ENCODE measurements at places on chromosomes 5 and 9.

DNA sequence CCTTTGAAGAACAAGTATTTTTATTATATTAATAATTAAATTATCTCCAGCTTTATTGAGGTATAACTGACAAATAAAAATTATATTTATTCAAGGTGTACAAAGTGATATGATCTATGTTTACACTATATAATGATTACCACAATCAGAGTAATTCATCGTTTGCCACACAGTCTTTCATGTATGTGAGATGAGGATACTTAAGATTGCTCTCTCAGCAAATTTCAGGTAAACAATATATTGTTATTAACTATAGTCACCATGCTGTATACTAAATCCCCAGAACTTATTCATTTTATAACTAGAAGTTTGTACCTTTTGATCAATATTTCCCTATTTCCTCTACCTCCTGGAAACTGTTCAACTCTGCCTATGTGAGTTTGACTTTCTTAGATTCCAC, 16.7 kb upstream of the CCNO start:
- no peak for DNase-seq

DNA sequence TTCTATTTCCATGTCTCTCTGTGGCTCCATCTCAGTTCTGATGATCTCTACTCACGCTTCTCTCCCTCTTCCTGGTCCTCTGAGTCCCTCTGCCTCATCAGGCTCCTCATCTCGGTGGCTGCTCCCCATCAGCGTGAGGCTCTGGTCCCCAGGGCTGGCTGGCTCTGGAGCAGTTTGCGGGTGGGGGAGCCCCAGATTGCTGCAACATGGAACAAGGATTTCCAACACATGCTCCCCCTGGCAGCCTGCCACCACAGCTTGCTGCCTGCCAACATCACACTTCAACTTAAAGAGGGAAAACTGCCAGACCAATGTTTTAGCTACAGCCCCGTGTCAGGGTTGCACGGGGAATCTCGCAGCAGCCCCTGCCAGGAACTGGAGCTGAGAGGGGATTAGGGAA, 77.2 kb upstream of the NEK6 start:
- no peak for DNase-seq

- no peak for DNase-seq
Observed at GRCh38 chr9:3014178-3014577, 170.3 kb upstream of the PUM3 start.

DNA sequence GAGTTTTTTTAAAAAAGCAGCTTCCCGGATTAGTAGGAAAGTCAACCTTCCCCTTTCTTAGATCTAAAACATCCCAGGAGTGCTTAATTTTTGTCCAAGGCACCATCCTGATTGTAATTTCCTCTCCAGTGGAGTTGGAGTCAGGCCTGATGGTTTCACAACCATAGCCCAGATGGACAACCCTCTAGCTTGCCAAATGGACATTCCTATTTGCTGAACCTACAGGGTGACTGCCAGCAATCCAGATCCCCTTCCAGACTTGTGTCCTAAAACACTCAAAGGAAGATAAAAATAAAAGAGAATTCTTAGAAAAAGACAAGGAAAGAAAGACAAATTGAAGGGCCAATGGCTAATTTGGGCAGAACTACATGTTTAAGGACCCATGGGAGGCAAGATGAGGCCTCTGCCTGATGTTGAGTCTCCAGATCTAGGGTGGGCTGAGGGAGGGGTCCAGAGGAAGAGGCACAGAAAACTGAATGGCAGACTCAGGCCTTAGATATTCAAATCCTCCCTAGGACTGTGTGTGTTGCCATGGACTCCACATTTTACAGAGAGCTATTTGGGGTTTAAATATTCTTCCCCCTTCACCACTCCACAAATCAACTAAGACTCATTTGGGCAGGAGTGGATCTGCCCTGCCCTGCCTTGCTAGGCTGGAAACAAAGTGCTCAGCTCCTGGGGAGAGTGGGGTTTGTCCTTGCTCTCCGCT, 38.5 kb upstream of the SLC44A1 start:
- no peak for DNase-seq

- DNase-seq, result peak; percentile 66
Observed at GRCh38 chr5:127988146-127988760, 95.3 kb upstream of the SLC12A2 start.

- no peak for DNase-seq
Observed at GRCh38 chr5:33370466-33370859, 70.3 kb upstream of the TARS1 start.

DNA sequence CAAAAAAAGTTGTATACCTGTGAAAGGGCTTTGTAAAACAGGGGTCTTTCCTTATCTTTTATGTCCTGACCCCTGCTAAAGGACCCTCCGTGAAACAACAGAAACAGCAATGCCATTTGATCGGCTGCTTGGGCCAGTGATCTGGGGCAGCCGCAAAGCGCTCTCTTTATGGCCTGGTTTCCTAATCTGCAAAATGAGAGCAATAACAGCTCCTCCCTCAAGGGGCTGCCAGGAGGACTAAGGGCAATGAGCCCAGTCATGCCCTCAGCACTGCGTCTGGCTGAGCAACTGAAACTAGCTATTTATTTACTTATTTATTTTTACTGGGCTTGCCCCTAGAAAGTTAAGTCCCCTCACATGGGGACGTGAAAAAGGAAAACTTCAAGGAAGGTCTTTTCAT, 18.3 kb downstream of the CMBL start:
- DNase-seq, result no peak

DNA sequence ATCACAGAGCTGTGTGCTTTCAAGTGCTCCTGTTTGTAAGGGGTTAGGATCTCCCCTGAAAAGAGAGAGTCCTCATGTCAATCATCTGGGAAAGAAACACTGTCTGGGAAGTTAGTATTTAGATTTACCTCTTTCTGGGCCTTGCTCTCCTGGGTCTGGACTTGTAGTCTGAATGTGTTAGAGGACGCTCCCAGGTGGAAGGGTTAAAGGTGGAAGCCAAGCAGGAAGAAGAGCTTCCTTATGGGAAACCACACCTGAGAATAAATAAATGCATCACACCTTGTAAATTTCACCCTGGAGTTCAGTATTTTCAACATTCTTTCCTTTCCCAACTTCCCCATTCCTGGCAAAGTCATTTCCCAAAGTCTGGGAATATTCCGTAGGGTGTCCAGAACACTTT, 1.3 kb downstream of the PLGRKT start:
- DNase-seq, result peak; percentile 35

- no peak for DNase-seq
Observed at GRCh38 chr5:156920861-156921431, 42.1 kb downstream of the TIMD4 start.

- DNase-seq, result peak; percentile 70
Observed at GRCh38 chr5:52786949-52787599, 642 bp upstream of the ITGA1 start.

DNA sequence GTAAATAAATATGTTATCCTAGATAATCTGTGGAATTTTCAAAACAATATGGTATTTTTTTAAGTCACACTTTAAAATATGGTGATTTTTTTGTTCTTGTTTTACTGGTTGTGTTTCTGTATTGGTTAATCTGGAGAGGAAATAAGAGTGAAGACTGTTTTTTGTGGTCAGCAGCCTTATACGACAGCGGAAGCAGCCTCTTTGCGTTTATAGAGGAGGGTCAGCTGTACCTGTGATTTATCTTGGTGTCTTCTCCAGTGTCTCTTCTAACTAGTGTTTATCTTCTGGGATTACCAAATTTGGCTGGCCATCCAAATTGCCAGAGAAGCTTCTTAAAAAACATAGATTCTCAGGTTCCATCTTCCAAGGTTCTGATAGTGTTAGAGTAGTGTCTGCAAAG, 58.7 kb downstream of the ICE1 start:
- DNase-seq, result no peak

- no peak for DNase-seq
Observed at GRCh38 chr9:124855944-124856765, 2.9 kb downstream of the WDR38 start.

- DNase-seq, result no peak
Observed at GRCh38 chr9:31535651-31536050, 848.8 kb upstream of the ACO1 start.

GRCh38 chr5:154220625-154221024, 30.1 kb downstream of the GALNT10 start:
- no peak for DNase-seq

DNA sequence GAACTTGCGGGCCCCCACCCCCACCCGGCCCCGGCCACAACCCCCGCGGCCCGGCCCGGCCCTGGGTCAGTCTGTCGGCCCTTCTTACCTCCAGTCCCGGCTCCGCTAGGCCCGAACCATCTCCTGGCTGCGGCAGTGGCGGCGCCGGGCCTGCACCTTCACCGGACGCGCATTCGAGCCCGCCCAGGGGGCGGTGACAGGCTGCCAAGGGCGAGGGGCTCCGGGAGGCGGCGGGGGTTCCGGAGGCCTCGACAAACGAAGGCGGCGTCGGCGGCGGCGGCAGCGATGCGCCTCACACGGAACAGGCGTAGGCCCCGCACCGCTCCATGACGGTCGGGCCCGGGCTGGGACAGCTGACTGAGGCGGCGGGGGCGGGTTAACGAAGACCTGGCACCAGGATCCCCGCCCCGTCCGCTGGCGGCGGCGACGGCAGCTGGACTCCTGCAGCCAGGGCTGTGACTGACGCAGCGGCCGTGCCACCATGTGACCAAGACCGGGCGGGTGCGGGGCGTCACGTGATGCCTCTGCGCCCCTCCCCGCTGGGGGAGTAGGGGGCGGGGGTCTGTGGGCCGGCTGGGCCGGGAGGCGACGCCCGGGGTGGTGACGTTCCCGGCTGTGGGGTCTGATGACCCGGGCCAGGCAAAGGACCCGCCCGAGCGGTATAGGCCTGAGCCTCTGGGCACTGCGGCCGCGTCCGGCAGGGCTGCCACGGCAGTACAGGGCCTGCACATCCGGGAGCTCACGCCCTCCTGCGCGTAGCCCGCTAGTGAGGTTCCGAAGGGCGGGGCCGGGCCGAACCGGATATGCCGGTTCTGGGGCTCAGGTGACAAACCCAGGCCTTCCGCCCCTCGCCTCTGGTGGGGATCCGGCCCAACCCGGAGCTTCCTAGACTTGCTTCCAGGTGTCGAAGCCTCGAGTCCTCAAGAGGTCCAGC, at the start of gene AFF4:
AFF4 (minus strand) TSS at position 464 of the 934 bp plus-strand sequence. CDS start 26,445 bp downstream, outside the sequence.
- DNase-seq, result peak; percentile 80

DNA sequence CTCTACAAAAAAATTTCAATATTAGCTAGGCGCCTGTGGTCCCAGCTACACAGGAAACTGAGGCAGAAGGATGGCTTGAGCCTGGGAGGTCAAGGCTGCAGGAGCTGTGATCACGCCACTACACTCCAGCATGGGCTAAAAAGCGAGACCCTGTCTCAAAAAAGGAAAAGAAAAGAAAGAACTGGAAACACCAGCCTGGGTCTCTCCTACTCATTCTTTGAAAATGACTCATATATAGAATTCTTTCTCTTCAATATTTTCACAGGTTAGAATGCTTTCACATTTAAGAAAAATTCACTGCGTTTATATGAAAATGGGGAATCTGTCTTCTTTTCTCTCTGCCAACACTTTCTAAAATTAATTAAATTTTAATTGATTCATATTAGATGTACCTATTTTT, 115.6 kb downstream of the TRPM6 start:
- no peak for DNase-seq

DNA sequence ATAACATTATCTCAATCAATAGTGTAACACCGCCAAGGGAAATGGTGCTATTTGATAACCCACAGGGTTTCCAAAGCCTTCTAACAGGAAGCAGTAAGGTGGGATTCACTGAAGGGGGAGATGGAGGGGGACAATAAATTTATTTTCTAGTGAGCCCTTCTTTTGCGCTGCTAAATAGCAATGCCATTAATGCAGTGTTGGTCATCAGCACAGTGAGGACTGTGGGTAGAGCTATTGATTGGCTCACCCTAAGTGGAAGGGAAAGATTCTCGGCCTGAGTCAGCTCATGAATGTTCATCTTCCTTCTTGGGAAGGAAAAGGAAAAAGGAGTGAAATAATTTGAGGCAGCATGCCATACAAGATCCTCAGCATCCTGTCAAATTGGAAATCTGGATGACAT, 25.4 kb downstream of the RGMB start:
- DNase-seq, result no peak

DNA sequence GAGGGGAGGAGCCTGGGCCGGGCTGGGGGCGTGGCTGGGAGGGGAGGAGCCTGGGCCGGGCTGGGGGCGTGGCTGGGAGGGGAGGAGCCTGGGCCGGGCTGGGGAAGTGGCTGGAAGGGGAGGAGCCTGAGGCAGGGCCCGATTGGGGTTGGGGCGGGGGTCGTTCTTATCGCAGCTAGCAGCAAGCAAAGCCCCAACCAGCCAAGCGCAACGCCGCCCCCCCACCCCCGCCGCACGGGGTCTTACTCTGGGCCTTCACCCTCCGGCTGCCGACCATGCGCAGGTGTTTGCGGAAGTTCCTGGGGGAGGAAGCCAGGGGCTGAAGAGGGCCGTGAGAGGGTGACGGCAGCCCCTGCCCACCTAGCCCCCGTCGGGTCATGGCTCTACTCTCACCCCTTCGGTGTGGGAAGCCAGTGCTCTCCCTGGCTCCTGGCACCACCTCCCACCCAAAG, 5.0 kb downstream of the NSMF start:
- DNase-seq, result no peak

DNA sequence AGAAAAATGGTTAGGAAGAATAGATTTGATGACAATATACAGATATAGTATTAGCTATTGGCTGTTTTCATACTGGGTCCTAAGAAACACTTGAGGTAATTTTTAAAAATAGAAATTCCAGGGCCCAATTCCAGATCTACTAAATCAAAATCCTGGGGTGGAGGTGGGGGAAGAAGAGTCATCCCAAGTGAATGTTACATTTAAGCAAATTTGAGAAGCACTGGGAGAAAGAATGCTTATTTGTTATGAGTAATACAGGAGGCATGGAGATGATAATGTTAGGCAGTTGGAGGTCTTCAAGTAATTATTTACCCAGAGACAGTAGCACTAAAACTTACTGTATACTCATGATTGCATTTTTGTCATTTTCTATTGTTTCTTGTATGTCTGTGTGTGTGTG, 93.0 kb upstream of the DAB2 start:
- DNase-seq, result peak; percentile 82

DNA sequence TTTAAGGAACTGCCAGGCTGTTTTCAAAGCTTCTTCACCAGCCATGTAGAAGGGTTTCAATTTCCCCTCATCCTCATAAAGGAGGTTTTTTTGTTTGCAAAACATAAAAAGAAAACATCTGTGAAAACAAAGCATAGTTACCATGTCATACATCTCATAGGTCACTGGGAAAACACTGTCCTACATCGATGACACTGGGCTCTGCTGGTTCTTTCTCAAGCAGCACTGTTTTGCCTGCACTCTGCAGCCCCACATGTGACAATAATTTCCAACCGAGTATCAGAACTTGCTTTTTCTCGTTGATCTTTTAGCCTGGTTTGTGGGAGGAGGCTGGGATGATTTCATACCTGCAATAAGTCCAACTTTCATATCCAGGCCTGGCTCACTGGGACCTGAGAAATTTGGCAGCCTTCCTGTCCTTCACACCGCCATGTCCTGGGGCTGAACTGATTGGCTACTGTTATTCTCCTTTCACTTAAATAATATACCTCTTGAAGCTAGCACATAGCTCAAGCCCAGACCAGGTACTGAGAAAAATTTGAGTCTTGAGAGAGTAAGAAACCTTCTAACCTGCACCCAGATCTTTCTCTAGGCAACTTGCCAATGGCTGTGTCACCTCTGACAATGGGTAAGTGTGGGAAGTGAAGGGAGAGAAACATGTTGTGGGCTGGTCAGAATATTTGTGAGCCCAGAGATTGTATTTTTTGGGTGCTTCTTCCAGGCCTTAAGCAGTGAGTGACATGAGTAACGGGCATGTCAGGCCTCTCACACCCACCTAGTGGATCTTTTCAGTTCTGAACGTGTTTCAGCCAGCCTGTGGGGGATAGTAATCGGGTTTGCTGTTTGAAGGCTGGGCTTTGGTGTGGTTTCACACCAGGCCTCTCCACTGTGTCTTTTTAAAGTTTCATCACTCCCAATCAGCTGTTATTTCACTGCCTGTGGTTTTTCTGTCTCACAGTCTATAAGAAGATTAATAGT, 502.8 kb downstream of the NTRK2 start:
- DNase-seq, result peak; percentile 87

GRCh38 chr9:2338777-2339365, 282.7 kb upstream of the VLDLR start:
- DNase-seq, result peak; percentile 37

Data from foreskin keratinocyte (primary cell).